ENCODE measurements at places on chromosomes 5 and 9.
A peak's percentile ranks its signal among the peaks of the same experiment; 100 is the strongest.

GRCh38 chr5:14267991-14268708, 125.0 kb downstream of the TRIO start:
- DNase-seq, result peak; percentile 83

DNA sequence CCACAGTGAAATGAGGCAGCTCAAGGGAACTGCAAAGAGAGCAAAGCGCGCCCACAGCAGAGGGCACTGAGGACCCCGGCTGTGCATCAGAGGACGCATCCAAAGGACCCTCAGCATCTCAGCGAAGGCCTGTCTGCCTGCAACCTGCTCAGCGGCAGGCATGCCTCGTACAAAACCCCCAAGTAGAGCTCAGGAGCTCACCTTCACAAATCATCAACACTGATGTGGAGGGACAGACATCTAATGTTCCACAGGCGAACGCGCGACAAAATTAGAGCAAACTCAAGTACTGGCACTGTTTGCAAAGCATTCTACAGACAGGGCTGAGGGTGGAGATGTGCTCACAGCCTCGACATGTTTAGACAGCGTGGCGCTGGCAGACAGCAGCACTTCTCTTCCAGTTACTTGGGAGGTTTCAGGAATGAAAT, 81.0 kb downstream of the DCP2 start:
- DNase-seq, result no peak

DNA sequence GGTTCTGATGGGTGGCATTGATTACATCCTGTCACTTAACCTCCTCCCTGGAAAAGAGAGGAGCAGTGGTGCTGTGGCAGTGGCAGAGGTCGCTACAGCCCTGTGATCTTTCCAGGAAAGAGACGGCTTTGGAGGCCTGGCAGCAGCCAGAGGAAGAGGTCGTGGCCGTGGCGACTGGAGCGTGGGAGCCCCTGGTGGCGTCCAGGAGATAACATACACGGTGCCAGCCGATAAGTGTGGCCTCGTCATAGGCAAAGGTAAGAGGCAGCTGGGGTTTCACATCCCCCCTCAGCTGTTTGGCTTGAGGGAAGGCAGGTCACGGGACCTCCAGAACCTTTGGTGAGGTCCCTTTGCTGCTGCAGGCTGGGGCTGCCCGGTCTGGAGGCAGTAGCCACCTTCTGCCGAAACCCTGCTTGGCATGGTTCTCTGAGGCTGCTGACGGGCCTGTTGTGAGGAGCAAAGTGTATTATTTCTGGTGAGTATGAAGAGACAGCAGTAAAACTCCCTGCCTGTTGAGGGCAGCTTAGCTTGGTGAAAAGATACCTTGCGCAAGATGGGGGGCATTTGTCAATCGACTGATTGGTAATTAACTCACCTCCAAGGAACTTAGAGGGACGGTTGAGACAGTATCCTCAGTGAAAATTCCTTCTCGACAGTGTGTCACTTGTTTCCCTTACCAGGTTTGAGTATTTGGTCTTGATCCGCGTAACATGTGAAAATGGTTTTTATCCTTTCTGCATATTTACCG, 38.0 kb upstream of the PRDM12 start:
- DNase-seq, result no peak

- DNase-seq, result no peak
Measured at GRCh38 chr5:132807163-132807838, 5.8 kb upstream of the SOWAHA start.

GRCh38 chr5:180575571-180575970, 15.7 kb downstream of the SCGB3A1 start:
- DNase-seq, result no peak

GRCh38 chr5:39495227-39495626, 70.4 kb upstream of the DAB2 start:
- no peak for DNase-seq

DNA sequence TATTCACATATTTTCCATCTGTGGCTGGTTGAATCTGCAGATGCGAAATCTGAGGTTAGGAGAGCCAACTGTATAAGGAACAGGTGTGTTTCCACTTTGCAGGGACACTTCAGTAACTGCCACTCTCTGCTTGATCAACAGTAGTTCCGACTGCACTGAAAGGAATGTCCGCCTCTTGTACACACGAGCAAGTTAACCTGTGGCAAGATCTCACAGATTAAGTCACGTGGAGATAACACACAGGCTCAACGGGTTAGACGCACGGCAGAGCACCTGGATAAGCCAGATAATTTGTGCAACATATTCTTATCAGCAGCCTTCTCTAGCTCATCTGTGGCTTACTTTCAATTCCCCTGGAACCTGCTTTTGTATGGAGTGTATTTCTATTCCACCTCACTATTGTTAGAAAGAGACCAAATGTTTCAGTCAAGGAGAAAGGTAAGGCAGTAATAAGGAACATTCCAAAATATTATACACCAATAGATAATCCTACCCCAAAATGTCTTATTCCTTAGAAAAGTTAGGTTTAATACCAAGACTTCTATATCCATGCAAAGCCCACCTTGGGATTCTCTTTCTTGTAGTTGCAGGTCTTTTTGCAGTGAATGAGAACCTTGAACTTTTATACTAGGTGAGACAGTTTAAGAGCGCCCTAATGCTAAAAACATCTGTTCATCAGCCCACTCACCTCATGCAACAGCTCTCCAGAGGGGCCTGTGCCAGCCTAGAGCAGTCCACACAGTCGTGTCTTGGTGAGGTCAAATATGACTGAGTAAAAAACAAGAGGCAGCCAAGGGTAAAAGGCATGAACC, 6.5 kb upstream of the C9 start:
- DNase-seq, result no peak

DNA sequence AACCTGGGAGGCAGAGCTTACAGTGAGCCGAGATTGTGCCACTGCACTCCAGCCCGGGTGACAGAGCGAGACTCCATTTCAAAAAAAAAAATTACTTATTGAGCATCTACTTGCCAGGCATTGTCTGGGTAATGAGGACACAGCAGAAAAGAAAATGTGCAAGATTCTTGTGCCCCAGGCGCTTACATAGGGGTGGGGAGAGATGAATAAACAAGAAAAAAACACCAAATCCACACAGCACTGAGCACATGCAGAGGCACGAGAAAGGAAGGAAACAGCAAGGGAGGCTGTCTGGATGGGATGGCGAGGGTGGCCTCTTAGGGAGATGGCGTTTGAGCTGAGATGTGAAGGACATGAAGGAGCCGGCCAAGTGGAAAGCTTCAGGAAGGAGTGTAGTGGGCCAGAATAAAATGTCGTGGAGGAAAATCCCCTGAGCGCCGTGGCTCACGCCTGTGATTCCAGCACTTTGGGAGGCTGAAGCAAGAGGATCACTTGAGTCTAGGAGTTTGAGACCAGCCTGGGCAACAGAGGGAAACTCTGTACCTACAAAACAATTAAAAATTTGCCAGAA, 13.9 kb downstream of the DYNC2I2 start:
- no peak for DNase-seq

DNA sequence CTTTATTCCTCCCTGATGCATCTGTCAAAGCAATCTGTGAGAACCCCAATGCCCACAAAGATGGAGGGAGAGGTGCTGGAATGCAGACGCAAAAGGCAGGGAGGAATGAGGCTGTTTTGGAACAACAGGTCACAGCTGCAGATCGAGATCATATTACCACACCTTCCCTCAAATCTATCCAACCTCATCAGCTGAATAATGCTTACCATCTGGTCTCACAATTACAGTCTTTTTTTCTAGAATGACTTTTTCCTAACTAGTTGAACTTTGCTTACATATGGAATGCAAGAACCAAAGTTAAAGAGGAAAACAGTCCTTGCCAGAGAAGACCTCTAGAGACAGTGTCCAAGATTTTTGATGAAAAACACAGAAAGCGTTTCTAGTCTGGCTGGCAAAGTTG, 158.1 kb downstream of the LPAR1 start:
- peak; percentile 46 for DNase-seq

GRCh38 chr9:134275375-134275774, 50.9 kb upstream of the RXRA start:
- no peak for DNase-seq

- no peak for DNase-seq
Measured at GRCh38 chr5:74294231-74294705, 346.3 kb downstream of the ENC1 start.

DNA sequence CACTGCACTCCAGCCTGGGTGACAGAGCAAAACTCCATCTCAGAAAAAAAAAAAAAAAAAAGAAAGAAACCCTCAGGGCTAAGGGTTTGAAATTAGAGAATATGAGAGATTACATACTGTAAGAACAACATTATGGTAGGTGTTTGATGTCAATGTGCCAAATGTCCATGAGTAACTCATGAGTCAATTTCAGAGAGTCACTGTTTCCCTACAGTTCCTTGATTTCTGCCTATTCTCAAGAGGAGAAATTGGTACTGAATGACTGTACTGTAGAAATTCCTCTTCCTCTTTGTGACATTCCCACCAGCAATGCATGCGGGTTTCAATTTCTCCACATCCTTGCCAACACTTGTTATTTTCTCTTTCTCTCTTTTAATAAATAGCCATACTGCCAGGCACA, 35.2 kb downstream of the MARVELD2 start:
- DNase-seq, result peak; percentile 70

DNA sequence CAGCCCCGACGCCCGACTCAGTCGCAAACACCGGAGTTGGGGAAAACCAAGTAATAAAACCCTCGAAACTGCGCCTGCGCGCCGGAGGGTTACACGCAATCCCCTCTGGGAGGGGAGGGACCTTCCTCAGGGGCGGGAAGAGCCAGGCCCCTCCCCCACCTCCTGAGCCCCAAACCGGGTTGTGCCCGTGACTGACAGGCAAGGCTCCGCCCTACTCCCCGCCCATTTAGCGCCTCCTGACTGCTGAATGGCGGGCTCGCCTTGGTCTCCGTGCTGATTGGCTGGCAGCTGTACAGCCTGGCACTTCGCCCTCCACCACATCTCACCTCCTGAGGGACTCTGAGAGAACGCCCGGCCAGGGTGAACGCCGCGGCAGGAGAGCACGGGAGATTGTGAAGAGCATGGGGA, at the start of gene PRDM9:
PRDM9 (plus strand) TSS at position 332 of the 408 bp plus-strand sequence. CDS start 1,425 bp downstream, outside the sequence.
- DNase-seq, result no peak

GRCh38 chr5:82129723-82130285, 148.3 kb downstream of the RPS23 start:
- no peak for DNase-seq

- no peak for DNase-seq
Measured at GRCh38 chr5:110903966-110904365, 165.2 kb downstream of the SLC25A46 start.

GRCh38 chr9:38621434-38622287, 1.3 kb upstream of the ANKRD18A start:
- DNase-seq, result no peak

GRCh38 chr5:167525004-167525403, 766.4 kb upstream of the WWC1 start:
- no peak for DNase-seq

DNA sequence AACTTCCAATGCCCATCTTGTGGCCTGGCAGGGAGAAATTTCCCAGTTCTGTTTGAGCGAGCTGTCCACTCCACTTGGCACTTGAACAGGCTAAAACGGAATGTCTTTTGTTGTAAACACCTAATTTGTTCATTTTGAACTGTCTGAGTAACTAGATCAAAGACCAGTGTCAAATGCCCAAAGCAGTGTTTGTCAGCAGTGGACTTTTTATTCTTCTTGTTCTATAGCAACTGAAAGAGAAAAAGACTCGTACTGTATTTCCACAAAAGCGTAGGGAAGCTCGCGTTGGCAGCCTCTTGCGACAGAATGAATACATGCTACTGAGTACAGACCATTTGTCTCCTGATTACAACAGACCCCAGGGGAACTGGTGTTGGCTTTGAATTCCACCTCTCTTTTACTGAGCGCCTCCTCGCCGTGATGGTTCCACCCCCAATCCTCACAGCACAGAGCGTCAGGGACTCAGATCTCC, 601.8 kb upstream of the ZNF608 start:
- DNase-seq, result no peak

DNA sequence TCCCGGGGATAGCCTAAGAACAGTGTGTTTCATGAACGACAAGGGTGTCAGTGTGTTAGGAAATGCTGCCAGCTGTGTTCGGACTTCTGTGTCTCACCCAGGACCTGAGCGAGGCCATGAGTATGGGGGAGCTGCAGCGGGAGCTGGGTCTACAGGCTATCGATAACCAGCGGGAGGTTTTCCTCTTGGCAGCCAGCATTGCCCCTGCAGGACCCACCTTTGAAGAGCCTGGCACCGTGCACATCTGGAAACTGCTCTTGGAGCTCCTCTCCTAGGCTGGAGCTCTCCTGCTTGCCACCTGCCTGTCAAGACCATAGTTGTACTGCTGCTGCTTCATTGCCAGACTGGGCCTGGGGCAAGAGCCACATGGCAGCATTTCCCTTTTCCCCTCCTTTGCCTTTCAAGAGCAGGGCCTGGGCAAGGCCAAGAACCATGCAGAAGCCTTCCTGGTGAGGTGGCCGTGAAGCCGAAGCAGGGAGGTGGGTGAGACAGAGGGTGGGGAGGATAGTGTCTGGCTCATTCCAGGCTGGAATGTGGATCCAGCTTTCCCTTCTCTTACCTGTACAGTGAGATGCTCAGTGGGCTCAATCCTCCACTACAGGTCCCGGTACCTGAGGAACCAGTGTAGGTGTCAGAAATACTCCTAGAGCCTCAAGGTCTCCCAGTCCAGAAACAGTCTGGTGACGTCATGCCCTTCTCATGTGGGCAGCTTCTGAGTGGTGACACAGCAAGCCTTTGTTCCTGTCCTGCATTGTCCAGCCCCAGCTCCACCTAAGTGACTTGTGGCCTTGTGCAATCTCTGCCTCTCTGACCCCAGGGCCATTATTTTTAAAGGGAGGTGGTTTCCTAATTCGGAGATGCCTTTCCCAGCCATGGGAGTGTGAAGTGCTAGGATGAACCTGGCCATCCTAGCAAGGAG, 6.6 kb downstream of the ARL10 start:
- DNase-seq, result no peak

DNA sequence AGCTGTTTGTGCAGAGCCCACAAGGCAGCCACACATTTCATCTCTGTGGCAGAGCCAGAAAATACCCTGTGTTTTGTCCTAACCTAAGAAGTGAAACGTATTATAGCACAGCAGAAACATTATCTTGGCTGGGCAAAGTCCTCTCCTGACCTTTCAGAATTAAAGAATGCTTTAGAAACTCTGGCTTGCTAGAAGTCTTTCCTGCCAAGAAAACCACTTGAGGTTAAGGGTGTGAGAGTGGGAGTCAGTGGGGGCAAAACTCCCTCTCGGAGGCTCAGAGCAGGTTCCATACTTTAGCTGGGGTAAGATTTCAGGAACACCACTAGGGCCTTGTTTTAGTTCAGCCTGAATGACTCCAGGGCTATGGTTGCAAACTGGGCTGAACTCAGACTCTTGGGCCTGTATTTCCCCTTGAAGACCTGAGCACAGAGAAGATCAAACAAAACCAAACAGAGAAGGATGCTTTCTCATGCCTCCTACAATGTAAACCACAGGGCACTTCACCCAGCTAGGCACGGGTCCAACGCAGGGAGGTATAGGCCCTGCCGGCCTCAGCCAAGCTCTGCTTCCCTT, 48.0 kb downstream of the ZNF366 start:
- DNase-seq, result no peak

Data from GM04503 (cell line).